Effector CD4-positive, alpha-beta T cell (primary cell): ENCODE measurements at places on chromosomes 6 and 20.

- no peak for DNase-seq
Measured at GRCh38 chr20:63497138-63497945, 1.5 kb downstream of the EEF1A2 start.

GRCh38 chr6:85344996-85345395, 104.9 kb upstream of the NT5E start:
- DNase-seq: no peak

GRCh38 chr6:36650848-36651478, 27.6 kb upstream of the CDKN1A start:
- no peak for DNase-seq

DNA sequence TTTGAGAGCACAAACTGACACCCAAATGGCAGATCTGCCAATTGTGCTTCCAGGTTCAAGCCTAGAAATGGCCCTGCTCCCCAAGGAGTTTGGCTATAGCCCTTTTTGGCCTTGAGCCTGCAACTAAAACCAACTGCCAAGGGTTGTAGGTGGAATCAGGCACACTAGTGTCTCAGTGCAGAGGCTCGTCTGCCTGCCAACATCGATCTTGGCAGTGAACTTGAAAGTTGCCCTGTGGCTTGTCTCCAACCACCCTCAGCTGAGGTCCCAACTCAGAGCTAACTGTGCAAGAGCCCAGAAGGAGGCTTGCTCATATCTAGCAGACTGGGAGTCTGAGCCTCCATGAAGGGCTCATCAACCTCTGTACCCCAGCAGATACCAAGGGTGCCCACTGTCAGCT, 92.7 kb upstream of the GLP1R start:
- no peak for DNase-seq

- DNase-seq: no peak
Measured at GRCh38 chr6:169188475-169188874, 65.2 kb downstream of the THBS2 start.

DNA sequence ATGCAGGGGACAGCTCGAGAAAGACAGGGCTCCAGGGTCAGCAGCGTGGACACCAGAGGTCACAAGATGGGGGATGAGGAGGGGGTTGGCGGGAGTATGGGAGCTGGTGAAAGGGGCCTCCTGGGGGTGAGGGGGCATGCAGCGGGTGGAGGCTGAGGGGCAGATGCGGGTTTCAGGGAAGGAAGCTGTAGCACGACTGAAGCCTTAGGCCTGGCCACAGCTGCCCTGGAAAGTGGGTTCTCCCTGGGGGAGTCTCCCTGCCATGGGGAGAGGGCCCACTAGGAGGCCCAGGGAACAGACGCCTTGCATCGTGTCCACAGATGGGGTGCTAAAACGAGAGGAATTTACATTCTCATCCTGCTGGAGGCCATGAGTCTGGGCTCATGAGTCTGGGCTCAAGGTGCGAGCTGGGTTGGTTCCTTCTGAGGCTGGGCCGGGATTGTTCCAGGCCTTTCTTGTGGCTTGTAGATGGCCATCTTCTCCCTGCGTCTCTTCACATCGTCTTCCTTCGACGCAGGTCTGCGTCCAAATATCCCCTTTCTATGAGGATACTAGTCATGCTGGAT, 18.0 kb downstream of the APCDD1L start:
- no peak for DNase-seq

GRCh38 chr6:15287670-15288375, 42.0 kb downstream of the JARID2 start:
- DNase-seq: no peak

DNA sequence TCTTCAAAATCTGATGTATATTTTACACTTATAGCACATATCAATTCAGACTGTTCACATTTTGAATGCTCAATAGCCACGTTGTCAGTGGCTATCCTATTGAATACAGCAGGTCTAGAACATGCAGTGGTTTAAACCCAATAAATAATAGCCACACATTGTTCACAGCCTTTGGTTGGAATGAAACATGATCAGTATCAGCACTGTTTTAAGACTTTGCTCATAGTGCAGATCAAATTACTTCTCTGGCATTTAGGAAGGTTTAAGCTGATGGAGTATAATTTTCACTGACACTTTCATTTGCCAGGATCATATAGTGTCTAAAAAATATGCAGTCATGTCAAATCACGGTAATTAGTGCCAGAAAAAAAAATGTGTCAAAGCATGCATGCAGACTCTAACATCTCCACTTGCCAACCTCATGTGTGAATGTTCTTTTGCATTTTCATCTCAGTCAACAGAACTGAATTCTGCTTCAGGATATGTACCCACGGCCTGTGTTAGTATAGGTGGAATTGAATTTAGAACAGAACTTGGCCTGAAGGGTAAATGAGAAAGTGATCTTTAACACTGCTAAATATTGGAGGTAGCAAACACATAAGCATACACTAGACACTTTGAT, 184.1 kb downstream of the SLC24A3 start:
- no peak for DNase-seq

- DNase-seq: no peak
Measured at GRCh38 chr6:26159357-26160273, 72.4 kb downstream of the HFE start.

DNA sequence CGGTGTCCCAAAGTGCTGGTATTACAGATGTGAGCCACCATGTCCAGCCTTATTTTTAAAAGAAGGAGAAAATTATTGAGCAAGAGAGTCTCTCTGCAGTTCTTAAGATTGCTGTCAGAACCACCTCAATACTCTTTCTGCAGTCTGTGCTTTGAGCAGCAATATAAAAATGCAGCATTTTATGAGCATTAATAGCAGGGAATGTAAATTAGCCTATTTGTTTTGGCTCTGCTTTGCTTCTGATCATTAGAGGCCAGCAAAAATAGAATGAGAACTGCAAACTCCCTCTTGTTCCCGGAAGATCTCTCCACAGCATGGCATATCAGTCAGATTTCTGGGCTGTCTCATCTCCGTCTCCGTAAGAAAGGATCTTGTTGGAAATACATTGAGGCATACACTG, 35.8 kb downstream of the C6orf15 start:
- DNase-seq: no peak

DNA sequence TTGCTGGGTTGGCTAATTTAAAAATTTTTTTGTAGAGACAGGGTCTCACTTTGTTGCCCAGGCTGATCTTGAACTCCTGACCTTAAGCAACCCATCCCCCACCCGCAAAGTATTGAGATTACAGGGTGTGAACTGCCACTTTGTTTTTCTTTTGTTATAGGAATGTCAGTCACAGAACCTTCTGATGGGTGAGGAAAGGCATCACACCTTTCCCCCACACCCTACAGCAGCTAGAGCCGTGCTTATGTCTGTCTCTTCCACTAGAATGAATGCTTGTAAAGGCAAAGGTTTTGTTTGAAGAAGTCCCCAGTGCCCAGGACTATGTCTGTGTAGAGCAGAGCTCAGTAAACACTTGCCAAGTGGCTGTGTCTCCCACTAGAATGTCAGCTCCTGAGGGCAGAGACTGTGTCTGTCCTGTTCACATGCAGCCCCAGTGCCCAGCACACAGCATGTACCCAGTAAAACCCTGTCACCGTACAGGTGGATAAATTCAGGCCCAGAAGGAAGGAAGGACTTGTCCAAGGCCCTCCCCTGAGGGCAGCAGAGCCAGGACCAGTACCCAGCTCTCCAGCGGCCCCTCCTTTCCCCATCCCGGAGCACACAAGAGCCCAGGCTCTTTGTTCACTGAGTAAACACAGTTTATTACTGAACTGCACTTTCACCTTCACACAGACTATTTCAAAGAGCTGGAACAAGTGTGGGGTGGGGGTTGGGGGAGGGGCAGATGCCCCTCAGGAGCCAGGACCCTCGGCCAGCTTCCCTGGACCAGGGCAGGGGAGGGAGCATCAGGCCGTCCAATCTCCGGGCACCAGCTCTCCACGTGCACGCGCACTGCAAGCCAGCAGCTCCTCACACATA, 26.4 kb downstream of the COX4I2 start:
- DNase-seq: no peak

GRCh38 chr6:2412731-2413130, 167.3 kb upstream of the GMDS start:
- DNase-seq: no peak

- no peak for DNase-seq
Measured at GRCh38 chr20:41161886-41162285, 24.5 kb downstream of the PLCG1 start.

DNA sequence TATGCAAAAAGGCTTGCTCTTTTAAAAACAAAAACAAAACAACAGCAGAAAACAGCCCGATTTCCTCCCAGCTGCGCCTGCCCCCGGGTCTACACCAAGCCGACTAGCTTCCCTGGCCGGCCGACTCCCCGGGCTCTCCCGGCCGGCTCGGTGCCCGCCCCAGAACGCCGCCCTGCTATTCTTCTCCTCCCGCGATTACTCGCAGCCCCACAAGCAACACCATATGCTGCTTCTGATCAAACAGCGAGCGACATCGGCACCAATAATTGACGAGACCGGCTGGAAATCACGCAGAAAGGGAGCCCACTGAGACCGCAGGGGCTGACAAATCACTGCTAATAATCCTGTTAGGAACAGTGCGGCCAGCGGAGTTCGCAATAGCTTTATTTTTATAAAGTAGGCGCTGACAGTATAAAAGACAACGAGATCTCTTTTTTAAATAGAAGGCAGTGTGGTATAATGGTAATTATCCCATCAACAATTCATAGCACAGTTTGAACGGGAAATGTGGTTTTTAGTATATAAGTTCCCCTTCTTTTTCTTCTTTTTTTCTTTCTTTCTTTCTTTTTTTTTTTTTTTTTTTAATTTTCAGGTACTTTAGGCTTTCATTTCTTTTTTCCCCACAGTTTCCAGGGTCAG, 3.3 kb downstream of the SIM1 start:
- DNase-seq: no peak

DNA sequence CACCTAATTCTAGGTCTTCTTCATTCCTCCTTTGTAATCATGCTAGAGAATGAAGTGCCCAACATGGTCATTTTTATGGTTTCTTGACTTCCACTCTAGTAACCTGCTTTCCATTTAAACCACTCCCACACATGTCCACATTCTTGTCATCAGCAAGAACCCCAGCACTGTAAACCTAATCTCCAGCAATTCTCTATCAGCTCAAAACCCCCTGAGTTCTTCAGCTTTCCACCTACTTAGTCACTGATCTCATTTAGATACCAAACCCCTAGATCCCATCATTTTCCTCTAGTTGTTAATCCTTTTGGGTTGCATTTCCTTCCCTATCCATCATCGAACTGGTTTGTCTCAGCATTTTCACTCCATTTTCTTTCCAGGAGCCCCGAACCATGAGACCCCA, 49.7 kb downstream of the GOPC start:
- DNase-seq: no peak

GRCh38 chr20:43691928-43692524, 25.1 kb downstream of the MYBL2 start:
- DNase-seq: peak; percentile 29

GRCh38 chr6:2554651-2555260, 196.0 kb downstream of the MYLK4 start:
- no peak for DNase-seq

- DNase-seq: no peak
Measured at GRCh38 chr6:35363293-35363750, 21.0 kb downstream of the PPARD start.

DNA sequence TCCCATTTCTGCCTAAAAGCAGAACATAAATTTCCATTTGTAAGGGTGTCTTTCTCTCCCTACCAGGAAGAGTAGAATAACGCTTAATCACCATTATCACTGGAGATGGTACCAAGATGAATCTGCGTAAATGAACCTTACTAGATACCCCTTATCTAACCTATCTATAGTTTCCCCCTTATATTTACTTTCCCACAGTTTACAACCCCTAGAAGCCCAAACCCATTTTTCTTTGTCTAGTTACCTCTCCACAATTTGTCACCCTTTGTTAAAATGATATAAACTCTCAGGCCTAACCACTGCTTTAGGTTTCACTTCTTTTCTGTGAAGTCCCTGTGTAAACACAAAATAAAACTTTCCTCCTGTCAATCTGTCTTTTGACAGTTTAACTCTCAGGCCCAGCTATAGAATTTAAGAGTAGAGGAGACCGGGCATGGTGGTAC, 45.5 kb downstream of the PCNA start:
- no peak for DNase-seq

DNA sequence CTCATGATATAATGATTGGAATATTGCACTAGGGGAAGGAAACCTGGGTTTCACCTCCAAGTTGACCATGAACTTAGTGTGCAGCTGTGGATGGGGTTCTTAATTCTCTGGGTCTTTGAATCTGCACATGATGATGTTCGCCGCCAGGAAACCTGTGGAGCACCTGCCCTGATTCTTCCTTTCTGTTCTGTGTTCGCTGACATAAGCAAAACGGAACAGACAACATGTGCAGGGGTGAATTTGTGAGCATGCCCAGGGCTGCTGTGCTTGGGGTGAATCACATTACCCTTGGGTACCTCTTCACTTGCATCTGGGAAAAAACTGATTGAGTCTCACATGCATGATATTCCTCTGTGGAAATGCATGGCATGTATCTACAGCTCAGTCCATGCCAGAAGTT, 48.8 kb downstream of the CAP2 start:
- DNase-seq: no peak

DNA sequence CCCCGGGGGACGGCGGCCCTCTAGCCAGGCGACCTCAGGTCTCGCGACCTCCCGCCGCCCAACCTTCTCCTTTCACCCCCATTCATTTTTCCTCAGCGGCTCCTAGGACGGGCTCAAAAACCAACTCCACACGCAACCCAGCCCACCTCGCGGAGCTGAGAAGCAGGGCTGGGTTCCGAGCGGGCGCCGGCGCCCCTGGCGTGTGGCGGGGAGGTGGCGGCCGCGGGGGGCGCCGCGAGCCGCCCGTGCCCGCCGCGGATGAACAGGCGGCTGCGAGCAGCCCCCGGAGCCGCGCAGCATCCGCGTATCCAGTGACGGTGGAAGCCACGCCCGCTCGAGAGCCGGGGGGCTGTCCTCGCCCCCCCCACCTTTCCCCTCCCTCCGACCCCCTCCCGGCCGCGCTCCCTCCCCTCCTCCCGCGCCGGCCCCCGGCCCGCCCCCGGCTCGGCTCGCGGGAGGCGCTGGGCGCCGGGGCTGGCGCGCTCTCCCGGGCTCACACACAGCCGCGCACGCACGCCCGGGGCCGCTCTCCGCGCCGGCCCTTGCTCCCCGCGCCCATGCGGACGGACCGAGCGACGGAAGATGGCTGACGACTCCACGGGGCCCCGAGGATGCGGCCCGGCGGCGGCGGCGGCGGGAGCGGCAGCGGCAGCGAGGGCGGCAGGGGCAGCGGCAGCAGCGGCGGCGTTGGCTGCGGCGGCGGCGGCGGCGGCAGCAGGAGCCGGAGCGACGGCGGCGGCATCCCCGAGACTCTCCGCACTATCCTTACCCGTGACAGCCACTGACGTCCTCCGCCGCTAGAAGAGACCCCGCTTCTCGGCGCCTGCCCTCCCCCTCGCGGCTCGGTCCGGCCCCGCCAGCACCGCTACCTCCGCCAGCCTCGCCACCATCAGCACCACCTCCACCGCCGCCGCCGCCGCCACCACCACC, at the start of gene SOBP:
Gene SOBP, plus strand, starts transcription at position 482 of the 930 bp plus-strand sequence. CDS start 500 bp downstream, outside the sequence.
- peak; percentile 7 for DNase-seq
